ENCODE measurements at places on chromosomes 5 and 9.

- DNase-seq: no peak
These were observed 420.5 kb downstream of the EBF1 start for GRCh38 chr5:158679221-158679641.

DNA sequence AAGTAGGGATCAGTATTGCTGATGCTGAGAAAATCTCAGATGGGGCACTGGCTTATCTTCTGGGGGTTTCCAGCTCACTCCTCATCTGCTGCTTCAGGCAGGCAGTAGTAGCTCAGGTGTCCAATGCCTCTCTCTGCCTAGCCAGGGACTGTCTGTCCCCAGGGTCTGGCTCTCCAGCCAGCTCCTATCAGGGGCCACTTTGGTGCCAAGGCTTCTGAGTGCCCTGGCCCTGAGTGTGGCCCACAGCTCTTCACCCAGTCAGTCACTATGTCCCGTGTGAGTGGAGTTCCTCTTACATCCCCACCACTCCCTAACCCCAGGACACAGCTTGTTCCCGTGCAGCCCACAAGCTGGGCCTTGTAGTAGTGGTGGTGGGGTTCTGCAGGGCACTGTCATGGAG is 251.5 kb downstream of the HSPA4 start:
- DNase-seq: no peak

DNA sequence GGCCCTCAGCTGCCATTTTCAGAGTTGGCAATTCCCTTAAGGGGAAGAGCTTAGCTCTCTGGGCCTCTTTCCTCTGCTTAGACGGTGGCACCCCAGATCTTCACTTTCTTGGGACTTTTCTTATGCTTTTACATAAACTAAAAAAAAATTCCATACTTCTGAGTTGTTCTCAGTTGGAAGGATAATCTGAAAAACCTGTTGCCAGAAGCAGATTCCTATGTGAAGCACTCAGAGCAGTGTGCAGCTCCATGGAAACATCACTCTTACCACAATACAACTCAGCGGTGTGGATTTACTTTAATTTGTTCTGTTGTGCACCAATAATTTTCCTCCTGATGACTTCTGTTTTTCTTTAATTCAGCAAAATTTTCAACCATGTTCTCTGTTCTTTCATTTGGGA is 44.1 kb upstream of the MROH2B start:
- DNase-seq: no peak

GRCh38 chr5:116075191-116075831 is 9.5 kb upstream of the COMMD10 start:
- DNase-seq: peak; percentile 28

- no peak for DNase-seq
These were observed 35.8 kb upstream of the SPRY4 start for GRCh38 chr5:142360607-142361120.

- DNase-seq: no peak
These were observed 23.8 kb downstream of the C5orf58 start for GRCh38 chr5:170256571-170256970.

GRCh38 chr5:79086116-79086515 is 16.5 kb downstream of the BHMT2 start:
- DNase-seq: no peak

GRCh38 chr9:35675732-35676392 is 2.1 kb downstream of the CA9 start:
- DNase-seq: no peak

- no peak for DNase-seq
These were observed 61.0 kb downstream of the CTSL start for GRCh38 chr9:87786876-87787275.

DNA sequence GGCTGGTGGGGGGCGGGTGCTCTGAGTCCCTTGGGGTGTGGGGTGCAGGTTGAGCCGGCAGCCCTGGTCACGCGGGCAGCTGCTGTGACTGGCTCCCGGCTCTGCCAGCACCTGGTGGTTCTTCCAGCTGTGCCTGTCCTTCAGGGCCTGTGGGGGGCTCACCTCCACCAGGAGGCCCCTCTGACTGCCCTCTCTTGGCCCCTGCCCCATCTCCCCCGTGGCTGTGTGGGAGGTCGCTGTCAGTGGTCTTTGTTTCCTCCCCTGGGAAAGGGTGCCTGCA is 3.3 kb downstream of the RXRA start:
- DNase-seq: no peak

DNA sequence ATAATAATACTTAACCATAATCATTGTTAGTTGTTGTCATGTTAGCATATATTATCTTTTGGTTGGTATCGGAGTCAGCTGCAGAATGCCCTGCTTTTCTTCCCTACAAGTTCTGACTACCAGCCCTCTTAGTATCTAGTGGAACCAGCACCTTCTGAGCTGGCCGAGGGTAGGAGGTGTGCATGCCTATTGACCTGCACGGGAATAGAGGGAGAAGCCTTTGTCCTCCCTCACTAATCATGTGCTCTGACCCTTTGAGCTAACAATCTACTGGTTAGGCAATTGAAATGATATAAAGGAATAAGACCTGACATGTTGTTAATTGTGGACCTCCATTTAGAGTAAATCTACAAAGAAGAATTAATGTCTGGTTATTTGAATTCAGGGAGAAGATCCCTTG is 4.1 kb downstream of the PCSK5 start:
- DNase-seq: no peak

- peak; percentile 86 for DNase-seq
These were observed 24.1 kb upstream of the WNK2 start for GRCh38 chr9:93159601-93160471.

GRCh38 chr9:129664746-129665388 is 580 bp upstream of the PRRX2 start:
- no peak for DNase-seq

DNA sequence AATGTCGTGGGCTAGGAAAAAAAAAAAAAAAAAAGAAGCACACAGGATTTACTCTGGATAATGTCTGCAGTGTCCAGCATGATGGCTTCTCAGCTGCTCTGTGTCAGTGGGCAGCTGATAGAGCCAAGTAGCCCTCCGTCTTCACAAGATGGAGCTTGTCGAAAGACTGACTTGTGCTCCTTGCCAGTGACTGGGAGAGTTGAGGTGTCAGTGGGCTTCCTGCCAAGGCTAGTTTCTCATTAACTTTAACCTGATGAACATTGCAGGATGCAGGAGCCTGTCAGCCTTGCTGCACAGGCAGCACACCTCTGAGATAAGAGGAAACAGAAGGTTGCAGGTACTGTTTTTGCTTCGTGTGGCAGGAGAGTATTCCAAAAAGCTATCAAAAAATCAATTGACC is 171.4 kb upstream of the SGCD start:
- DNase-seq: no peak

- DNase-seq: no peak
These were observed 14.8 kb downstream of the POU5F2 start for GRCh38 chr5:93726595-93726994.

DNA sequence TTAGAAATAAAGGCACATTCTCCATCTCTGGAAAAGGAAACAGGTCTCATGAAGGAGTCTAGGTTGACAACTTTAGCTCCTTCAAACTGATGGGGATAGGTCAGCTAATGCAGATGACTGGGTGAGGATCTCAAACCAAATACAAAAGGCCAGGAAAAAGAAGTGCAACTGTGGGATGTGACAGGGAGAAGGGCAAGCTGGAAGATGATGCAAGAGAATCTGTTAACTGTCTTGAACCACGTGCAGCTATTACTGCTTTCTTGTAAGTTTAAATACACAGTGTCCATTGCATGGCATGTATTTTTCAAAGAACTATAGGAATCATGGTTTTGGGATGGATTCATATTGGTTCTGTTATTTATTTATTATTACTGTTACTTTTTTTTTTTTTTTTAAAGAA is 331.8 kb downstream of the NDUFS4 start:
- no peak for DNase-seq

GRCh38 chr9:89888233-89888632 is 283.4 kb downstream of the GADD45G start:
- DNase-seq: no peak

DNA sequence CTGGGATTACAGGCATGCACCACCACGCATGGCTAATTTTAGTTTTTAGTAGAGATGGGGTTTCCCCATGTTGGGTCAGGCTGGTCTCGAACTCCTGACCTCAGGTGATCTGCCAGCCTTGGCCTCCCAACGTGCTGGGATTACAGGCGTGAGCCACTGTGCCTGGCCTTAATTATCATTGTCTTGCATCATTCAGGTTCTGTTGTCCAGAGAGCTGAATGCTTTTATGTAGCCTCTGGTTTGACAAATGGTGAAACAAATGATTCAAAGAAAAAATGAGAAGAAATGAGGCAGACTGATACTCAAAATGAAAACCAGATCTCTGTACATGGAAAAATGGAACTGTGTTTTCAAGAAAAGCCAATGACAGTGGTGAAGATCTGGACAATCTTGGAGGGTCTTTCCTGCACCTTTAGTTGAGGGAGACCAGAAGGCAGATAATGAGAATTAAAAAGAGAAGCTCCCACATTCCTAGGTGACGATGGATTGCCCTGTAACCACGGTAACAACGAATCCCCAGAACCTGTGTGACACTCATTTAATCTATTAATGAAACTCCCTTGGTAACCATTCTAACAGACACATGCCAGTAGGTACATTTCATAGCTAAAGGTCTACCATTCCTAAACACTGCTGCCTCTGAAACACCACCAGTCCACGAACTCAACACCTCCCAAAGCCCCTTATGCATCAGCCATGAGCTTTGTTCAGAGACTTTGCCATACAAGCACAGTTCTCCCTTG is 1.6 kb downstream of the TEX48 start:
- no peak for DNase-seq

DNA sequence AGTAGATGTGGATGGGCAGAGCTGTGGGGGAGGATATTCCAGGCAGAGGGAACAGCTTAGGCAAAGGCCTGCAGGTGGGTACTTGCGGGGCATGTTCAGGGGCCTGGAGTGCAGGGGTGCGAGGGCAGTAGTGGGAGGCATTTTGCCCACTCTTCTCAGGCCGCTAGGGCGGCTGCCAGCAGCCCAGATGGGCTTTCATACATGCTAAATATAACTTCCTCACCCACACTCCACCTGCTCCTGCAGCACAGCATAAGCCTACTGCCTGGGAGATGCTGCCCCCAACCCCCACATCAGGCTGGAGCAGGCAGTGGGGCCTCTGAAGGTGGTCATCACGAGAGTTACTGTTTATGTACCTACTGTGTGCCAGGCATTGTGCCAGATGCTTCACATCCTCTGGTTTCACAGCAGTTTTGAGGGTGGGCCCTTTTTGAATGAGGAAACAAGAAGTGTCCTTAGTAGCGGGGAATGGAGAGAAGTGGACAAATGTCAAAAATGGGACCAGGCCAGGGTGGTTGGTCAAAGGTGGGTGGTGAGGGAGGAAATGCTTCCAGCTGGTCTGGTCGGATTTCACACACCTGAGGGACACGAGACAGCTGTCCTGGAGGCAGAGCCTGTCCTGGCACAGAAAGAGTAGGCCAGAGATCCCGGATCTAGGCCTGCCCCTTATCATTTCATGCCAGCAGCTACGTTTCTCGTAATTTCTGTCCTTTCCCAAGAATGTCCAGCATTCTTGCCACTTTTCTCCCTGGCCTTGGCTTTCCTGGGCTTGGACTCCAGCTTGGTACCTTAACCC is 12.1 kb downstream of the RGS14 start:
- DNase-seq: no peak

DNA sequence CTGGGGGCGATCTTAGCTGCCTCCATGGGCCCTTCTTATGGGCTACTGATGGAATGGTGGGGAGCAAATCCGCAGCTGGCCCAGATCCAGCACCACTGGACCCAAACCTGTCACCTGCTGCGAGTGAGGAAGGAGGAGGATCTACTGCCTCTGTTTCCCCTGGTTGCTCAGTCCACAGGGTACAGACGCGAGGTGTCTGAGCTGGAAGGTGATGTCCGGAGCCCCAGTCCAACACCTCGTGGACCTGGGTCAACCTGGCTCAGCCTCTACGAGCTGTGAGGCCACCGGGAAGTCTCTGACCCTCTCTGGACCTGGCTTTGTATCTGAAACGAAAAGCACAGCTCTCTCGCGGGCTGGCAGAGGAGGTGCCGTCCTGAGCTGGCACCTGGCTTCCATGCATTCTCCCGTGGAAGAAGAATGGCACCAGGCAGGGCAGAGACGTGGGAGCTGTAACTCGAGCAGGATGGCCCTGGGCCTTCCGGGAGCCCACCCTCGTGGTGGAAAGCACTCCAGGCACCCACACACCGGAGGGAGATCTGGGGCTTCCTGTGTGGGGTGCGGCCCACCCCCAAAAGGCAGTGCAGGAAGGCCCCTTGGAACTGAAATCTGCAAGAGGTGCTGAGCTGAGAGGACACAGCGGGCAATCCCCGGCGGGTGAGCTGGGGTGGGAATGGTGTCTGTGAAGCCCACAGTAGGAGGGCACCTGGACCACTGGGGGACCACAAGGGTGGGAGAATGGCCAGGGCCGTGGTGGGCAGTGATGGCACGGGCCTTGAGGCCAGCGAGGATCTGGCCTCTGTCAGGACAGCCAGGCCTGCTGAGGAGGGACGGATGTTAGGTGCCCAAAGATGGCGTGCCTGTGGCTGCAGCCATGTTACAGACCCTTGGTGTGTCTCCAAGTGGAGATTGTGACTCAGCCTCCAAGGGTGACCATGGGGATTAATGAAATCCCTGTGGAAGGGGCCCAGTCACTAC is 133.4 kb downstream of the OLFM1 start:
- DNase-seq: no peak

DNA sequence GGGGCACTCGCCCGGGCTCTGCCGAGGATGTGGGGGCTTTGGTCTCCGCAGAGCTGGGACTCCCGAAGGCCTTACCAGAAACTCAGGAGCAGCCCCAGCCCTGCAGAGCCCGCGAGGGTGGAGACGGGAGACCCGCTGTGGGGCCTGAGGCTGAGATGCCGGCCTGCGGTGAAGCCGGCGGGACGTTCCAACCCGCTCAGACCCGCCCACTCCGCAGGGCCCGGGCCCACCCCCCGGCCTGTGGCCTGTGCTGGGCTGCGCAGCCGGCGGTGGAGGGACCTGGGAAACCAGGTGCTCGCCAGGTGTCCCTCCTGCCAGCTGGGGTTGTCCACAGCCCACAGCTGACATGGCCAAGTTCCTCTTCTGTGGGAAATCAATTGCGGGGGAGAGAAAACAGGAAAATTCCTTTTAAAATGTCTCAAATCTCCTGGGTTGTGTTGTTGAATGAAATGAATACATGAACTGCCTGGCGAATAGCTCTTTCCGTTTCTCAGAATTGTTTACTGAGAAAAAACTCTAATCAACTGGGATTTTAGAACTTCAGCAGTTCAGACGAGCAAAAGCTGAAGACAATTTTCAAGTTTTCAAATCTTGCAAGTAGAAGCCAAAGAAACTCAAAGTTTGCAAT is 49.0 kb upstream of the IRX4 start:
- no peak for DNase-seq

DNA sequence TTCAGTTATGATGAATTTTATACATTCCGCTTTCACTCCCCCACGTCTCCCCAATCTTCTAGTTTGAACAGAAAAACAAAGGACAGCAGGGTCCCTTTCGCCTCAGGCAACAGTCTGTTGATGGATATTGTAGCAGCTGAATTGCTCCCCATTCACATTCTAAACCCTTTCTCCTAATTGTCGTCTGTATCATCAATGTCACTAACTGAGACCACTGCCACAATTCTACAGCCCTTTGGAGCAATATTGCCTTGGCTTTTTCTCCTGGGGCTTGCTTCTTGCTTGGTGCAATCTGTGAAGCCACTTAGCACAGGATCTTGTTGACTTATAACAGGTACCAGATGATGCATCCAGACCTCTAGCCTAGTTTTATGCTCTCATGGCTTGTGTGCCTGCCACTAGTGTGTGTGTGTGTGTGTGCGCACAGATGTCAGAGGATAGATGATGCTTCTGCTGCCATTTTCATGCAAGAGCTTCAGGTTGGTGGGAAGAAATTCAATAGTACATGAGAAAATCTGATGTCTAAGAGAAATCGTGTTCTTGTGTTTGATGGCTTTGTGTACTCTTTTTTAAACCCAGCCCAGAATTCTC is 195.2 kb upstream of the ISL1 start:
- DNase-seq: no peak

Data from SK-MEL-5 (cell line).